ENCODE measurements at places on chromosomes 4 and X.

DNA sequence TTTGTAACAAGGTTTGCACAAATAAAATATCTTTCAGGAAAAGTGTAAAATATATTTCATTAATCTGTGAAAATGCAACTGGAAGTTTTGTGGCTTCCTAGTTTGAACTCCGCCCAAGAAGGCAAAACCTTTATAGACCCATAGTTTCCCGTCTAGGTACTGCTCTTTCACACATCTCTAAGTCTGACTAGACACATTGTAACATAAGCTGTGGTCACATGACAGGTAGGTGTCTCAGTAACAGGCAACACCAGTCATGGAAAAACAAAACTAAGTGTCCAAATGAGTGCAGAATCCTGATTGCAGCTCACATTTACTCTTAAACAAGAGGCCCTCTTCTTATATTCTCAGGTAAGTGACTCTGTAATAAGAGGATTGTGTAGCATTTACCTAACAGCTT, 55.6 kb downstream of the SNCA start:
- no peak for DNase-seq

GRCh38 chr4:87971866-87972265, 3.6 kb upstream of the SPP1 start:
- no peak for DNase-seq

- DNase-seq, result no peak
These were observed 64.8 kb downstream of the HPGD start for GRCh38 chr4:174457468-174457867.

GRCh38 chr4:125016892-125017299, 297.9 kb upstream of the FAT4 start:
- no peak for DNase-seq

DNA sequence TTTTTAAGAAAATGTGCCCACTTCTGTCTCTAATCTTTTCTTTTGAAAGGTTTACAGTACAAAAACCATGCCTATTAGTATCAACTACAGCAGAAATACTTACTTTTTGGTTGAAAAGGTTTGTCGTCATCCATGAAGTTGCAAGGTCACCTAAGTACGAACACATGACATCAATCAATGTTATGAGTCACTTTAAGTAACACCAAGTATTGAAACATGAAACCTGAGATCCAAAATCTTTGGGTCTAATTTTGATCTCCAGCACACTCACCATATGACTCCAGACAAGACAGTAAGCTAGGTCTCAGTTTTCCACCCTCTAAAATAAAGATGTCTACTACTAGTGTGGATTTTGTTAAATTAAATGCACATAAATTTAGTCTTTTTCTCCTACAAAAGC, 8.4 kb downstream of the ZNF280C start:
- DNase-seq, result no peak

DNA sequence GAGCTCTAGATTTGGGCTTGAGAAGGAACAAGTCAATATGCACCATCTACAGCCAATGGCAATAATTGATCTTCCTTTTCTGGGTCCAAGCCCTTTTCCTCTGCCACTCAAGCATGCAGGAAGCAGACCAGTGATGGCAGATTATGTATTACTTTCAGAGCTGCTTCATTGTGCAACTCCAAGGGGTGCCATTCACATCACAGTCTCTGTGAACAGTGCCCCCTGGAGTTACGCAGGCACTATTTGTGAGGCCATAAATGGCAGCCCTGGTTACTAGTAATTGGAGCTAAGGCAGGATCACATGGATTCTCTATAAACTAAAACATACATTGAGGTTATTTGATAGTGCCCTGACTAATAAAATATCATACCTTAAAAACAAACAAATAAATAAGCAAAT, 313.4 kb upstream of the SLC7A11 start:
- DNase-seq, result no peak

DNA sequence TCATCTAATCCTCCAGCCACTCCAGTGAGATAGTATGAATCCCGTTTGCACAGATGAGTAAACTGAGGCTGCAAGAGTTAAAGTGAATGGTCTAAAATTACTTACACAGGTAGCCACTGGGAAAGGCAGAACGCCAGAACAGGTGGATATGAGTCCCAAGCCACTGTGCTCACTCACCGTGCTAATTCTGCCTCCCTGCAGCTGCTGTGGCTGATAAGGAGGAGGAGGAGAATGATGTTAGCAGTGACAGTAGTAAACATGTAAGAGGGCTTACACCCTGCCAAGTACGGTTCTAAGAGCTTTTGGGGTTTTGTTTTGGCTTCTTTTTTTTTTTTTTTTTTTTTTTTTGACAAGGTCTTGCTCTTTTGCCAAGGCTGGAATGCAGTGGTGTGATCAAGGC, 90.5 kb upstream of the PRPS2 start:
- DNase-seq, result no peak

DNA sequence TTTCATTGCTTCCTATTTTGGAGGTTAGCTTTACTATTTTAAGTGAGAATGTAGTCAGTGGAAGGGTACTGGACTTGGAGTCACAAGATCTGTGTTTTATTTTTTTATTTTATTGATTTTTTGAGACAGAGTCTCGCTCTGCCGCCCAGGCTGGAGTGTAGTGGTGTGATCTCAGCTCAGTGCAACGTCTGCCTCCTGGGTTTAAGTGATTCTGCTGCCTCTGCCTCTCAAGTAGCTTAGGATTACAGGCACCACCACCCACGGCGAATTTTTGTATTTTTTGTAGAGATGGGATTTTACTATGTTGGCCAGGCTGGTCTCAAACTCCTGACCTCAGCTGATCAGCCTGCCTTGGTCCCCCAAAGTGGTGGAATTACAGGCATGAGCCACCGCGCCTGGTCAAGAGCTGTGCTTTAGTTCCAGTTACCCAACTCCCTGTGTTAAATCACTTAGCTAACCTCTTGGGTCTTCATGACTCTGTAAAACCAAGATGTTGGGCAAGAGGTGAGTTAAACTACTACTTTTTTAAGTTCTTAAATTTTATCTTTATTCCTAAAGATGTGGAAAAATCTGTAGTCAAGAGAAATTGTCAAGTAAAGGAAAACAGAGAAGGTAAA, 11.2 kb downstream of the USP9X start:
- no peak for DNase-seq

GRCh38 chr4:40212674-40213527, 16.1 kb downstream of the RHOH start:
- DNase-seq, result no peak

DNA sequence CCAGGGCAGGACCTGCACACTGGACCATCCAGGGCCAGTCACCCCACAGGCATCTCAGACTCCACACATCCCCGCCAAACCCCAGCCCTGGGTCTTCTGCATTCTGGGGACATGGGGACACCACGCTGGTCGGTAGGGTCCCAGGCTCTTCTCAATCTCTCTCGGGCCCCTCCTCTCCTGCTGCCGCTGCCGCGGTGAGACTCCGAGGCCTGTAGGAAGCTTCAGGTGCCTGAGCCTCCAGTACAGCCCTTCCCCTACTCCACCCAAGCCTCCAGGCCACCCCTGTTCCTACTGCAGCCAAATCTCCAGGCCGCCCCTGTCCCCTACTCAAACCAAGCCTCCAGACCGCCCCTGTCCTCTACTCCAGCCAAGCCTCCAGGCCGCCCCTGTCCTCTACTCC, 5.5 kb upstream of the ASMT start:
- no peak for DNase-seq

GRCh38 chr4:14259936-14260335, 632.4 kb upstream of the BOD1L1 start:
- no peak for DNase-seq

DNA sequence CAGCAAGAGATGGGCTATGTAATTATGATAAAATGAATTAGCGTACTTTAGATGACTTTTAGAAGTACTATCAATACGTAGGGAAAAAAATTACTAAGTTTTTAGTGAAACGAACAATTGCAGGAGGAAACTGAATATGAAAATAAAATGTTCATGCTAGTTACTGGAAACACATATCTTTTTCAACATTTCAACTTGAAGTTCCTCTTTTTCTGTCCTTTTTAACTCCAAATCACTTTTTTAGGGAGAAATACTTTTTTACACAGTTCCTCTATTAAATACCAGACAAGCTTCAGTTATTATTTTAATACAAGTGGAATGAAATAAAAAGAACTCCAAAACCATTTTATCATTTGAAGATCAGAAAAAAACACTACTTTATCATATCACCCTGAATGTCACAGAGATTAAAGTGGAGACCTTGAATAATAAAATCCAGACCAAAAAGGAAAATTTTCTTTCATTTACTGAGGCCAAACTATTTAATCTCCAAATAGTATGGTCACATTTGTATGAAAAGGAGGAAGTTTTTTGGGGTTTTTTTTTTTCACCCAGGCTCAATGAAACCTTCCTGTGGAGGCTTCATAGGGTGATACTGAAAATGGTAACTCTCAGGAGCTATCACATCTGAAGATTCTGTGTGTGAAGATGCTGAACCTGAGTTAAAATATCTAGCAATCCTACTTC, 306.2 kb downstream of the INPP4B start:
- DNase-seq, result no peak

- peak; percentile 8 for DNase-seq
These were observed 27.0 kb downstream of the EIF2S3 start for GRCh38 chrX:24081661-24082154.

DNA sequence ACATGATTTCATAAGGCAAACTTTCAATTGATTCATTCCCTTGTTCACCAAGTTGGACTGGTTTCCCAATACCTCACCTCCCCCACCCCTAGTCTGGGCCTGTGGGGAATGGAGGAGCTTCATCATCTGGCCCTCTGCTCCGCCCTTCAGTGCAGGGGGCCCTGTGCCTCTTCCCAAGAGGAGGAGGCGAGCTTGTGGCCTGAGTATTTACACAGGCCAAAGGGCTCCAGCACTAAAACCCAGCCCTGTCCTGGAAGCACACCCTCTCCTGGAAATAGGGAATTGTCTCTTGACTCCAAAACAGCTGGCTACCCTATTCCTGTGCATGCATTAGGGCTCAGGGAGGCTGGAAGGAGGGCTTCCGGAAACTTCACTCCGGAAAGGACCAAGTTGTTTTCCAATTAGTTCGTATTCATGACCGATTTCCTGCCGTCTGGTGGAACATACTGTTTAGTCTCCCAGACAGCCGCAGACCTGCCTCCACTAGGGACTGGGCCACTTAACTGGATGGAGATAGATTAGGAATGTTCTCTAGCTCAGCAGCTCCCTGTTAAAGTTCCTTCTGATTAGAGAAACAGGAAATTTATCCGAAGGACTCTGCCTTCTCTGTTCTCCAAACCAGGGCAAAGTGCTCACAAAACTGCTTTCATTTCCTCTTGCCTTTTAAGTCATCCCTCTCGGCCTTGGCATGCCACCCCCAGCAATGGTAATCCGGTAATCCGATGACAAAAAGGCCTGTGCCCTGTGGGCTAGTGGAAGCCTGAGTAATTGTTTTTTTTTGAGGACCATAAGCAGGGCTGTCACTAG, 5.8 kb downstream of the SRPX2 start:
- DNase-seq, result no peak

DNA sequence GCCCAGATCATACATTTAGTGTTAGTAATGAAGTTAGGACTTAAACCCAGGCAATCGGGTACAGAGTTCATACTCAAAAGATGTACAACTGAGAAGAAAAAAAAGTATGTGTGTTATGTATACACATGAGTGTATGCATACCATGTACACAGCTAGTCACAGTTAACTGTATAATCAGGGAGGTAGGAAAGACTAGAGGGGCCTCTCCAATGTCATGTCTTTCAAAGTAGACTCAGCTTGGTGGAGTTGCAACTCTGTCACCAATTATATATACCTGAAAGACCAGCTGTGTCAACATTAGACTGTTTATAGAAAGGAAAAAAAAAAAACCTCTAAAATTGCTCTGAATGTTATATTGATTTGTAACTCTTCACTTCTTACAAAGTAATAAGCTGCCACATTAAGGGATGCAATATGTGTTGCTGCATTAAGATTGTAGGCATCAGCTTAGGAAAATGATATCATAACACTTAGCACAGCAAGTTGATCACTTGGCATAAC, 167.5 kb downstream of the DCTD start:
- no peak for DNase-seq

DNA sequence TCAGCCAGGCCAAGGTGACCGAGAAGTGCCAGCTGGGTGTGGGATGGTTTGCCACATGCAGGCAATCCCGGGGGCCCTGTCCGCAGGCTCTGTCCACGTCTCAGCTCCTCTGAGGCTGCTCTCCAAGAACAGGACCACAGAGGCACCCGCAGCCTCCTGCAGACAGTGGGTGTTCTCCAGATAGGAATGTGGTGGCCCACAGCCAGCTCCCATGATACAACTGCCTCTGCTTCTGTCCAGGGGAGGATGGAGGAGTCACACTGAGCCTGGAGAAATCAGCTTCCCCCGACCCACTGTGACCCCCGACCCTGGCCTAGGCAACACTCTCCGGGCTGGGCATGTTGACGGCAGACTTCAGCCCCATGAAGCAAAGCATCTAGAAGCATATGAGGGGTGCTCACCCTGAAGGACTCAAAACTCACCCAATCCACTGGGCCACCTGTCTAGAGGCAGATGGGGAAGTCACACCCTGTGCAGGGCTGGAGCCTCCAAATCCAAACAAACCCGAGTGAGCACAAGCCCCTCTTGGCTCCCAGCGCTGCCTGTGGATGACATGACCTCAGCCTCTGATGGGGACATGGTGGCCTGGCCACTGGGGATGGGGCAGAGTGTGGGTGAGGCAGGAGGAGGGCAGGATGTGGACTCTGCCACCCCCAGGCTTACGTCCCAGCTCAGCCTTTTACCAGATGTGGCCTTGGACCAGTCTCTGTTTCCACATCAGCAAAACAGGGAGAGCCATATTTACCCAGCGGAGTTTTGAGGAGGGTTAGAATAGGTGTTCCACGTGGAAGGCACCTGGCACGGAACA, 102.3 kb downstream of the PSAPL1 start:
- no peak for DNase-seq

DNA sequence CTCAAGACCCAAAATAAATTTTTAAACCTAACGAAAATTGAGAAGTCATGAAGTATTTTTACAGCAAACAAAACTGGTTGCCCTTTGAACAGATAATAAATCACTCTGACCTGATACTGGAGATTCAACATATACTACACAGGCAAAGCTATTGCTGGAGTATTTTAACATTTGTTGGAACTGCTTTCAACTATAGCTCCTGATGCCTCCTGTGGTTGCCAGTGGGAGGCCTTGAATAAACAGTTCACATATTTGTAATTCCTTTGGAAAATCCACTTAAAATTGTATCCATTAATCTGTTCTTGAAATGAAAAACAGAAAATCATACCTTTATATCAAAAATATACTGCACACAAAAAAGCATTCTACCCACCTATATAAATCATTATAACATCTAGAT, 605.1 kb downstream of the KCTD8 start:
- no peak for DNase-seq

GRCh38 chr4:112645541-112646329, 8.8 kb downstream of the LARP7 start:
- DNase-seq, result no peak

GRCh38 chr4:3765271-3766035, 732 bp upstream of the ADRA2C start:
- no peak for DNase-seq

All from activated CD8-positive, alpha-beta memory T cell treated with anti-CD3 and anti-CD28 coated beads for 1 hour (primary cell).